Ammon's horn (tissue), 1 donor: ENCODE measurements at places on chromosomes 3 and 15.
A peak's percentile ranks its signal among the peaks of the same experiment; 100 is the strongest.

- no peak for DNase-seq
Observed at GRCh38 chr3:184724699-184725098, 12.8 kb upstream of the MAGEF1 start.

DNA sequence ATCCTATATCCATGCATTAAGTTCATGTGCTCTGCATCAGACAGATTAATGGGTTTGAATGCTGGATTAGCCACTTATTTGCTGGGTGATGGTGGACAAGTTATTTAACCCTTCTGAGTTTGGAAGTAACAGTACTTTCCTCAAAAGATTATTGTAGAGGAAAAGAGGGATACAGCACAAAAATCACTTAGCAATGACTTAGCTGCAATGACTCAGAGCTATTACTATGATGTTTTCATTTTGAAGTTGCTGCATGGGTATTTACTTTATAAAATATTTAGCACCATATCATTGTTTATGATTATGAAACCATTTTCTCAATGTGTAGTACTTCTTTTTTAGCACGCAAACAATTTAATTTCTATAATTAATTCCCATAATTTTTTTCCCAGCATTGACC lies 248.4 kb downstream of the MYRIP start:
- no peak for DNase-seq

DNA sequence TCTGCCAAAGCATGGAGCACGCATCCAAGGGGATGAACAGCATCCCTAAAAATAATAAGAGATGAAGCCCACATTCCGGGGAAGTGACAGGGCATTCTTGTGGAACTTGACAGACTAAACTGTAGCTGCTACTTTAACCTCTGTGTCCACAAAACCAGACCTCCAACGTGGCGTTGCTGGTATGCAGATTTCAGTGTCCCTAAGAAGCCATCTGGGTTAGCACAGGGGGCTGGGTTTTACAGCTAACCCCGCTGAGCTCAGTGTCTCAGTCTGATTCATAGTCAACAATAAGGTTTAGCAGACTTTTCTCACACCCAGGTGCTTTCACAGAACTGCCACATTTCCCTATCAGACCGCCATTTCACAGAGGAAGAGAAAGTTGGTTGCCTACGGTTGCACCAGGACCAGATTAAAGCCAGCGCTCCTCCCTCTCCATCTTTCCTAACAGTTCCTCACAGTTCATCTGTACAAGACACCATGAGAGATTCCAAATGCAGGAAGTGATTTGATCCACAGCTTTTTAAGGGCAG lies 61.6 kb upstream of the CTDSPL start:
- no peak for DNase-seq

- no peak for DNase-seq
Observed at GRCh38 chr3:186144257-186144656, 35.4 kb upstream of the ETV5 start.

DNA sequence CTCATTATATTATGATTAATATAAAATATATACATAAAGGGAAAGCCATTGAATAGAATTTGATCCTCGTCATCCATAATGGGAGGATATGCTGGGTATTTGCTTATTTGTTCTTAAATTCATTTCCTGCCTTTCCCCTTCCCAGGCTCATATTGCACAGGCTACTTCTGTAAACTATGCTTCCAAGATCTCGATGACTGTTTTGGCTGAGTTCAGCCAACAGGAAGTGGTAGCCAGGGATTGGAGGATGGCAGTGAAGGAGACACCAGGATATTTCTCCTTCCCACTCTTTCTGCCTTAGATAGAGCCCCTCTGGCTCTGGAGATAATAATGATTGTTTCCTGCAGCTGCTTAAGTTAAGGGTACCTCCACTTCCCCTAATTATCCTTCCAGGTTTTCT lies 44.3 kb upstream of the DYNC1LI1 start:
- DNase-seq: no peak

DNA sequence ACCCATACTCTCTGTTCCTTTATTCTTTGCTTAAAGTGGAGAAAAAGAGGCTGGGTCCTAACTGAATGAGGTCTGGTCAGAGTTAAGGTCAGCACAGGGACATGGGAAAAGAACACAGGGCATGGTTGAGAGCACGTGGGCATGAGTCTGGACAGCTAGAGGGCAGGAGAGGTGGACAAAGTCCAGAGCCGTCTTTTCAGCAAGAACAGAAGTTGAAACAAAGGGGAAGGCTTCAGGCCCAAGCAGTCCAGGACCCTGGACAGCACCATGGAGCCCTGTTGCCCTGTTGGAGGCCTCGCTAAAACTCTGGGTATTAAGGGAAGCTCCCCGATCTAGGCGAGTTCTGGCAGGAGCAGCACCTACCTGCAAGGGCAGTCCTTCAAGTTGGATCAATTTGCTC lies 50.7 kb downstream of the XYLB start:
- DNase-seq: no peak

DNA sequence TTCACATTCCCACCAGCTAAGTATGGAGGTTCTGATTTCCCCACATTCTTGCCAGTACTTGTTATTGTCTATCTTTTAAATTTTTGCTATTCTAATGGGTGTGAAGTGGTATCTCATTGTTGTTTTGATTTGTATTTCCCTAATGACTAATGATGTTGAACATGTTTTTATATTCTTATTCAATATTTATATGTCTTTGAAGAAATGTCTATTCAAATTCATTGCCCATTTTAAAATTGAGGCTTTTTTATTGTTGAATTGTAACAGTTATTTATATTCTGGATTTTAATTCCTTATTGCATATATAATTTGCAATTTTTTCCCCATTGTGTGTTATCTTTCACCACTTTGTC lies 255.3 kb downstream of the EDEM1 start:
- no peak for DNase-seq

- DNase-seq: no peak
Observed at GRCh38 chr15:92595506-92596381, 59.8 kb downstream of the FAM174B start.

DNA sequence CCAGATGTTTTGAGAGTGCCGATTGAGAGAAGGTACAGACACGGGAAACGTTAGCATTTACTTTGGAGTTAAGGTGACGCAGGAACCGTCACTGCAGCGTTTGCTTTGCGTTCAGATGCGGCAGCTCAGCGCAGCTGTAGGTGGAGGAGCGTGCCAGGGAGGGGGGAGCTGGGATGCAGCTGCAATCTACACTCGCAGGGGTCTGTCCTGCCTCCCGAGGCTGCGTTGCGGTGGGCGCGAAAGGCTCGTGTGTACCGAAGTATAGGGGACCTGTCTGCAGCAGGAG lies 425 bp upstream of the FYTTD1 start:
- no peak for DNase-seq

DNA sequence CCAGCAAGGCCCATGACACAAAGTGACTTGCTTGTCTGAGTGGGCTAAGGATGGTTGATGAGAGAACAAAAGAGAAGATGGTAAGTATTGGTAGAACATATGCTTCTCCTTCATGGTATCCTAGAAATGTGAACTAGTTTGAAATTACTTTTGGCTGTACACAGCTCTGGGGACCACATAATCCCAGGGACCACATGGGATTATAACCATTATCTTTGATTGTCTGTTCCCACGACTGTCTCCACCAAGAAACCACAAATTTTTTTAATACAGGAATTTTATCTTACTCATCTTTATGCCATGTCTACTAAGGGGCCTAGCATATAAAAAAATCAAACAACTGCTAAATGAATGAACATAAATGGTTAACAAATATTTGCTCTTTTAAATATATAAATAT lies 155.3 kb upstream of the PRICKLE2 start:
- DNase-seq: no peak

DNA sequence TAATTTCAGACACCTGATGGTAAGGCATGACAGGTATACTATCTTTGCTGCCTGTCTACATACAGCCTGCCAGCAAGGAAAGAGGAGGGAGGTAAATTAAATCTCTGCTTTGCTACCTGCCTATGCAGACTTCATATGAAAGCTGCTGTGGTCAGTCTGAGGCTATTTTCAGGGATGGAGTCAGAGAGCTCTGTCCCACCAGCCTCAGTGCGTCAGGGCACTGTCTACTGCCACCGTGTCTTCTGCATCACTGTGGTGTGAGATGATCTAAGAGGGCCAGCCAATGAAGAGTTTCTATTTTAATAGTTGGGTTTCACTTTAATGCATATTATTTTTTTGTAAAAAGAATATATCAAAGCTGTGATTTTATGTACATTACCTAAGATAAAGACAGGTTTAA lies 125.6 kb downstream of the CADPS start:
- no peak for DNase-seq

GRCh38 chr15:91876187-91876586 lies 22.7 kb downstream of the SLCO3A1 start:
- no peak for DNase-seq

DNA sequence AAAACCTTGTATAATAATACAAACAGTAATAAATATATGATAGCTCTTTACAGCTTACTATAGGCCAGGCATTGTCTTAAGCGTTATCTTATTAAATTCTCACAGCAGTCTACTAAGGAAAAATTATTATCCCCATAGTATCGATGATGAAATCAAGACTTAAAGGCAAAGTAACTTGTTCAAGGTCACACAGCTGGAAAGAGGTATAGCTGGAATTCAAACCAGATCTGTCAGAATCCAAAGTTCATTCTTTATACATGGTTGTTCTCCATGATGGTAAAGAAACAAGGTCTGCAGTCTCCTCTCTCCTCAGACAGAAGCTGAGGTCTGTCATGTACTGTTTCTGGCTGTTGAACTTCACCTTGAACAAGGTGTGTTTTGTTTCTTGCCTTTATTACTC lies 15.4 kb upstream of the SLC22A13 start:
- DNase-seq: no peak

GRCh38 chr15:40087068-40087810 lies 21.4 kb downstream of the BMF start:
- DNase-seq: no peak

GRCh38 chr3:113565555-113565954 lies 33.2 kb downstream of the SIDT1 start:
- DNase-seq: no peak

GRCh38 chr3:132665230-132665745 lies 5.2 kb downstream of the UBA5 start:
- no peak for DNase-seq

DNA sequence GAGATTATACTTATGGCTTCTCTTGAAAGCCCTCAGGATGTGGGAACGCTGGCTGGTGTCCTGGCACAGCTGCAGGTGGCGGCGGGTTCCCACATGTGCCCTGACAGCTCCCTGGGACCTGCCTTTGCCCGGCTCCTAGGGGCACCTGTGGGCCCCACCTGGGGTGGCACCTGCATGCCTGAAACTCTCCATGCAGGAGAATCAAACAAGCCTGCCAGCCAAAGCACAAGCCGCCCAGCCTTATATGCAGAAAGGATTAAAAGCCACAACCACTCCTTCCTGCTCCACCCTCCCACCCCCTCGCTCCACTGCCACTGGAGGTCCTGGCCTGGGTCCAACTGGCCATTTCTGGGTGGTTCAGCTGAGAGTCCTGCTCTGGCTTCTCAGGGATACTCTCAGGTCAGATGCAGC lies 18.1 kb downstream of the TRPM1 start:
- no peak for DNase-seq

DNA sequence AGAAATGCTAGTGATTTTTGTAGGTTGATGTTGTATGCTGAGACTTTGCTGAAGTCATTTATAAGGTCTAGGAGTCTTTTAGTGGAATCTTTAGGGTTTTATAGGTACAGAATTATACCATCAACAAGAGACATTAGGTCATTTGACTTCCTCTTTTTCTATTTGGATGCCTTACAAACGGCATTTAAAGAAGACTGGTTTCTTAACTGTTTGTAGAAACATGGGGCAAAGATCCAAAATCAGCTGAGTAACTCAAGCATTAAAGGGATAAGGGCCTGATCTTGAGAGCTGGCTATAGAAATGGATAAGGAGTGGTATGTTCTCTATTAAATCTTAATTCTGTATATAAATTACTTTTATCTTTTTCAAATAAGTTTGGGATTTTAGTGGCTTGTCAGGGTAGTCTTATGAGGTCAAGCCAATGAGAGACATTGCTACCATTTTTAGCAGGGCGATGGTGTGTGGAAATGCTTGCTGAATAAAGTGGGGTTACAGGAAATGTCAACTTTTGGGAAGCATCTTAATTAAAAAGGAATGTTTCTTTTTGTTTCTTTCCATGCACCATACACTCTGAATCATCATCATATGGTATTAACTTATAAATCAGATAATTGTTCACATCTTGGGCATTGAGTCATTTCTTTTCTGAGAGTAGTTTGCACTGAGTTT lies 197.7 kb upstream of the GBE1 start:
- no peak for DNase-seq

DNA sequence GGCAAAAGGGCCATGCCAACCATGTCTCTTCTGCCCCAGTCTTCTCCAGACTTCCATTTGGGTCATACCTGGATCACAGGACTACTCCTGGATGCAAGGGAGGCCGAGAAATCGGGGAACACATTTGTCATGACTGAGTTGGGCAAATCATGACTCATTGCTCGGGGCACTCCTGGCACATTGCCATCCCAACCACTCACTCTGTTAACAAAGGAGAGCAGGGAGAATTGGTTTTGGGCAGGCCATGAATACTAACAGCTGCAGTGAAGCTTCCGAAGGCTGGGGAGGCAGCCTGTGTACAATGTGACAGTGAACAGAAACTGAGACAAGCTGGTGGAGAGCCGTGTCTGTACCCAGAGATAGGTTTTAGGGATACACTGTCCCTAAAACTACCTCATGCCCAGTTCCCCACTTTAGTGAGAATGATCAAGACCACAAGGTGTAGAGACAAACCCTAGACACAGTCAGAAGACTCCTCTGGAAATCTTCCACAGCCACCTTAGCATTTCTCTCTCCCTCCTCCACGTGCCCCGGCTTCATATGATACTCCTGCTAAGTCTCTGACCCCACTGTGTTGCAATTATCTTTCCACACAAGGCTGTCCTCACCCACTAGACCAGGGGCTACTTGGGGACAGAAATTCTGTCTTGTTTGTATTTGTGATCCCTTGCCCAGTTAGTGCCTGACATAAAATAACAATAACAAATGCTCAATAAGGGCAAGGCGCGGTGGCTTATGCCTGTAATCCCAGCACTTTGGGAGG lies 10.5 kb upstream of the BUB1B start:
- DNase-seq: peak; percentile 31

GRCh38 chr3:167521006-167521355 lies 47.1 kb upstream of the SERPINI2 start:
- DNase-seq: no peak

DNA sequence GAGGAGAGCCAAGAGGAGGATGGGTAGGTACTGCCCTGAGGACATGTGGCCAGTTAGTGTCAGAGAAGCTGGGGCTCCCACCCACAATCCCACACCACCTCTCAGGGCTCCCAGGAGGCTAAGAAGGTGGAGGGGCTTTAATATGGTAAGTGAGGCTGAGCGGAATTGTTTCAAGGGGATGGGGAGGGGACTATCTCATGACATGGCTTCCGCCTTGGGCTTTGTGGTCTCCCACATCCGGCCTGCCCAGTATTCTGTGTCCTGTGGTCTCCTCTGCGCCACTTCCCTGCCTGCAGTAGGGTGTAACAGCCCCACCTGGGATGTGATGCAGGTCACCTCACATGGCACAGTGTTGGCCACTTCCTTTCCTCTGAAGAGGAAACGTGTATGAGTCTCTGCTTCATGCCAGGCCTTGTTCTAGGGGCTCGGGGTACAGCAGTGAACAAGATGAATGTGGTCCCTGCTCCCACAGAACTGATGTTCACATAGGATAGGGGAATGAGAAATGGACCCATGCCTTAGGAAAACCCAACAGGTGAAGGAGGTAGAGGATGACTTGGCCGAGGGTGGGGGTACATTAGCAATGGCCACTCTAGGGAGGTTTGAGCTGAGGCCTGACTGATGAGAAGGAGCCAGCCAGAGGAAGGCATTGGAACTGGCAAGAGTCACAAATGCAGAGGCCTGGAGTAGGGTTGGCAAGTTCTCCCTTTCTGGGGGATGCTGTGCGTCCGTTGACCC lies 3.2 kb downstream of the NEIL1 start:
- DNase-seq: no peak

GRCh38 chr3:15932348-15933300 lies 134.8 kb upstream of the ANKRD28 start:
- no peak for DNase-seq
